ENCODE measurements at places on chromosomes 5 and 9.

DNA sequence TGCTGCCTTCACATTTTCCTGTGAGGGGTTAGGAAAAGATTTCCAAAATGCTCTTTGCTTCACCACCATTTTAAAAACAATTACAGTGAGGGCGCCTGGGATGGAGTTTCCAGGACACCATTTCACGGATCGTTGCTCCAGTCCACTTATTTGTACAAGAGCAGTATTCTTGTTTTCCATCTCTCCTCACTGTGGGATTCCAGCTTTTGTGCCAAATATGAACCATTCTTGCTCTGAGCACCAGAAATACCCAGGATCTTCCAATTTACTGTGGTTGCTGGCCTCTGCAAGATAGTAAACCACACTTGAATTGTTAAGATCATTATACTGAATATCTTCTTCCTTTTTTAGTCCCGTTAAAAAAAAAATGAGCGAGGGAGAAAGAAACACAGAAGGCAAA is 899.5 kb downstream of the TLE1 start:
- DNase-seq, result no peak

GRCh38 chr5:174284873-174285272 is 239.4 kb downstream of the NSG2 start:
- DNase-seq, result no peak

GRCh38 chr5:63535840-63536602 is 426.2 kb downstream of the HTR1A start:
- DNase-seq, result no peak

DNA sequence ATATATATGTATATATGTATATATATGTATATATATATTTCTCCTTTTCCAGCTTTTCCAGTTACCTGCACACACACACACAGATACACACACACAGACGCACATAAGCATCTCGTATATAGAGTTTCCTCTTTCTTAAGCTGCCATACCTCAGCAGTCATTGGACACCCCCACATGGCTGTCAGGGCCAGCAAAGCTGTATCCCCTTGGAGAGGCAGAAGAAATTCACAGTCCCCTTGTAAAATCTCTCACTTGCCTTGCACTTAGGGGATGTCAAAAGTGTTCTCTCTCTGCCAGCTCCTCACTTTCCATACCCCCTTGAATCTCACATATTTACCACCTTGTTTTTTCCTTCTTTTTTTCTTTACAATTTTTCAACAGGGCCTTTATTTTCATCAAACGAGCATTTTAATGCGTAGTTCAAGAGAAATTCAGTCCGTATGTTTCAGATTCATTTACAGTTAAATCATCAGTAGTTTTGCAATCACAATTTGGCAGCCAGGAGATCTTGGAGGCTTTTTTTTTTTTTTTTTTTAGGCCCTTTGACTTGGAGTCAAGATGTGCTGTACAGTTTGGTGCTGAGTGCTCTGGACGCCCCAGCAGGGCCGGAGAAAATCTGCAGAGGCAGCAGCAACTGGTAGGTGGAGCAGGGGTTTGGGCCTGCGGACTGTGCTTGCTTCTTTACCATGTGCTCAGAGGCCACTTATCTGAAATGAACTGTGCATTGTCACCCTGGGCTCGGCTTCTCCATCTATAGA is 244.9 kb upstream of the KLF4 start:
- no peak for DNase-seq

DNA sequence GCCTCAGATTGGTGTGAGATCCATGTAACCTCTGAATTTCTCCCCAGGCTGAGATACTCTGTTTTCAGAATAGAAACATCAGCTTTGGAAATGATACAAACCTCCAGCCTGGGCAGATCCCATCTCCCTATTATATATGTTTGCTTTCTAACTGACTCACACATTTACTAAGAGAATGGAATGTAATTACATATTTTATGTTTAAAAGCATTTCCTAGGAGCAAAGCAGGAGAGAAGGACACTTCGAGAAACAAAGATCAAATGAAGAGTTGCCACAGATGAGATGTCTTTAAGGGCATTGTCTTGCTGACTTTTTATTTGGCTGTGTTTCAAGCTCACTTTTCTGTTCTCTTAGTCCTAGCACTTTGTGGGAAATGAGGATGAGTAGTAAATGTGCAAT is 96.3 kb downstream of the CDH18 start:
- no peak for DNase-seq

GRCh38 chr5:141475625-141476131 is at the start of gene PCDHGC3:
TSS of gene PCDHGC3 (plus strand) at chr5:141475966. CDS start at chr5:141476117, 151 bp downstream.
- DNase-seq, result peak; percentile 78

GRCh38 chr5:160479926-160480325 is 58.3 kb downstream of the PTTG1 start:
- DNase-seq, result no peak

GRCh38 chr9:128429513-128430086 is 8.9 kb downstream of the CERCAM start:
- DNase-seq, result no peak

DNA sequence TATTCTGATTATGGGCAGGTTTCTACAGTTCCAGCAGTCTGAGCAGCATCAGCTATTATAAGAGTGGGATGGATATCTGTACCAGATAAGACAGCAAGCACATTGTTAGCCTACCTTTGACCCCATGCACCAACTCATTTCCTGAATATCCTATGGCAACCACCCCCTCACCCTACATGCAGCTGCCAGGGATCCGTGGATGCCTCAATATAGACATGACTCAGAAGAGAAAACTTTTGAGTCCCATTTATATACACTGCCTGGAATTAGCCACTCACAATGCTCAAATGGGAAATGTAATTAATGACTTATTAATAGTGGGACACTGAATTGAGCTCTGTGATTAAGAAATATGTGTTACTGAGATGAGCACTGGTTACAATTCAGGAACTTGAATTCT is 124.4 kb downstream of the SSBP2 start:
- no peak for DNase-seq

DNA sequence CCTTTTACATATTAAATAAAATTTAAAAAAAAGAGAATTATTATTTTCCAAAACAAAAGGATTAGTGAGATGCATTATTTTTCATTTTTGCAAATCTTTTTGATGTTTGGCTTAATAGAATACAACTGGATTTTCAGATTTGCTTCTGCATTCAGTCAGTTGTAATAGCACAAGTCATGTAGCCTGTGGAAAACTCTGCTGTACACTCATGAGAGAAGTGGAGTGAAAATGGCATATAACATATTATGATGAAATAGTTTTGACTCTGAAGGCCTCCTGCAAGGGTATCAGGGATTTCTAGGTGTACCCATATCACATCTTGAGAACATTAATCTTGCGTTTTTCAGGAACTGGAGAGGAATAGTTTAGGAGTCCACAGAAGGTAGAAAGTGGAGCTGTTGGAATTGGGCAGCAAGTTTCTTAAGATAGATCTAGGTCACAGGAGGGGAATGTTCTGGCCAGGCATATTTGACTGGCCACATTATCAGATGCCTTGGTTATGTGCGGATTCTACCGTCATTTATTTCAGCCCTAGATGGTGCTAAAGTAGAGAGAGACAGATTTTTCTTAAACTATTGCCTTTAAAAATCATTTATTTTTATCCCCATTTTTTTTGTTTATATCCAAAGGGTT is 16.4 kb downstream of the LNPEP start:
- no peak for DNase-seq

DNA sequence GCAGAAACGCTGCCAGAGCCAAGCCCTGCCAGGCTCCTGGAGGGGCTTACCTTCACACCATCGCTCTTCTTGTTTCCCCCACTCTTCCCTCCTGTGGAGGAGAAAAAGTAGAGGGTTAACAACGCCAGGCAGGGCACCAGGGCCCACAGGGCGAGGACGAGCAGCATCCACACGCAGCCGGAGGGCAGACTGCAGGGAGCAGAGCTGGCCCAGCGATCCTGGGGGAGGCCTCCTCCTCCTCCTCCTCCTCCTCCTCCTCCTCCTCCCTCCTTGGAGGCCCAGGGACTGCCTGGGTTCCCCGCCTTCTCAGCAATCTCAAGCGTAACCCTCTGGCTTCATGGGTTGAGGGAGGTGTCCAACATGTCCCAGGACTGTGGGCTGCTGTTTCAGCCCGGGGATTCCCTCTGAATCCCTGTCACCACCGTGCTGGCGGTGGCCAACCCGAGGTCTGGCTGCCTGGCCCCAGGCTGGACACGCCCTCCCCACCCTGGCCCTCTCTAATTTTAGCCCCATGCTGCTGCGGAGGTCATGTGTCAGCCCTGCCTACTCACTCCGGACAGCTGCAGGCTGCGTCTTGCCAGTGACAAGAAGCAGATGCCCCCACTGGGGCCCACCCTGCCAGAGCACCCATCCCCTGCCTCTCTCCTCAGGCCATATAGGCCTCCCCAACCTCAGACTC is 44.3 kb downstream of the CAMK2A start:
- no peak for DNase-seq

DNA sequence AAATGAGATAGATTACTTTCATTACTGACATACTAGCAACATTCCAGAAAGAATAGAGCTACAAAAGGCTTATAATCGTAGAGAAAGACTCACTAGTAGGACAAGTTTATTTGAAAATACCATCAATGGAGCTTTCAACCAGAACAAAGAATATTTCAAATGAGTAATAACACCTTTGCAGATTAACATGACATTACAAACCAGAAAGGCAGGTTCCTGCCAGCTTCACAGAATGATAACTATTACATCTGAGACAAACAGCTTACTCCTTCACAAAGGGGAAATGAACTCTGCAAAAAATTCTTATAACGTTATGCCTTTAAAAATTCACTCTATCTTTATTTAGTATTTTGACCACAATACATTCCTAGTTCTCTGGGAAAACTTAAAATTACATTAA is 103.1 kb downstream of the EPB41L4A start:
- DNase-seq, result no peak

- DNase-seq, result no peak
Measured at GRCh38 chr5:94544031-94544650, 74.3 kb downstream of the KIAA0825 start.

DNA sequence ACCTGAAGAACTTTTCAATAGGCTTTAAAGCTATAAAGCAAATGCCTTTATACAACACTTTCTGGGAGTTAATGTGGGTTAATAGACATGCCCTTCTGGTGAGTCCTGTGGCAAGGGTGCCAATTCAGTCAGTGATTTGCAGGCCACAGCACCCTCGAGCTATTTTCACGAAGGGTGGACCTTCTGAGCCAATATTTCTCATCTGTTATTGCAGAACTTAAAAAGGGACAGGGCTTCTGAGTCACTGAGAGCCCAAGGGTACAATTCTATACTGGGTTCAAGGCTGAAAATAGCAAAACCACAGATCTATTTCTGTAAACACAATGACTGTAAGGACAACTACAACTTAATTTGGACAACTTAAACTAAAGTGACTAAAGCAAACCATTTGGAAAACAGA is 92.8 kb downstream of the GABRG2 start:
- DNase-seq, result no peak
